ENCODE measurements at places on chromosomes 2 and 18.

DNA sequence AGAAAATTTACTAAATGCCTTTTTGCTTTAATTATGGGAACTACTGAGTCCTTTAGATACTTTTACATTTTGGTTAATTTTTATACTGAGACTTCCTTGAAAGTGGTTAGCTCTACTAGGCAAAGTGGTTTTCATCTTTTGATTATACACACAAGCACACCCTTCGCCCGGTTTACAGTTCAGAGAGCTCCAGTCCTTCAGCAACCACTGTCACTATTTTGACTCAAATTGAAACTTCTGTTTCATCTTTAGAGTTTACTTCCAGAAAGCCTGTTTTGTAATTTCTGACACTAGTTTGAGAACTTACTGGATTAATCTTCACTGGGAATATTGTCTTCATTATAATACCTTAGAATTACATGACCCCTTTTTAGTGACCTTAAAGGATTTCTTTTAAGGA is 140.3 kb upstream of the FOSL2 start:
- DNase-seq = no peak

DNA sequence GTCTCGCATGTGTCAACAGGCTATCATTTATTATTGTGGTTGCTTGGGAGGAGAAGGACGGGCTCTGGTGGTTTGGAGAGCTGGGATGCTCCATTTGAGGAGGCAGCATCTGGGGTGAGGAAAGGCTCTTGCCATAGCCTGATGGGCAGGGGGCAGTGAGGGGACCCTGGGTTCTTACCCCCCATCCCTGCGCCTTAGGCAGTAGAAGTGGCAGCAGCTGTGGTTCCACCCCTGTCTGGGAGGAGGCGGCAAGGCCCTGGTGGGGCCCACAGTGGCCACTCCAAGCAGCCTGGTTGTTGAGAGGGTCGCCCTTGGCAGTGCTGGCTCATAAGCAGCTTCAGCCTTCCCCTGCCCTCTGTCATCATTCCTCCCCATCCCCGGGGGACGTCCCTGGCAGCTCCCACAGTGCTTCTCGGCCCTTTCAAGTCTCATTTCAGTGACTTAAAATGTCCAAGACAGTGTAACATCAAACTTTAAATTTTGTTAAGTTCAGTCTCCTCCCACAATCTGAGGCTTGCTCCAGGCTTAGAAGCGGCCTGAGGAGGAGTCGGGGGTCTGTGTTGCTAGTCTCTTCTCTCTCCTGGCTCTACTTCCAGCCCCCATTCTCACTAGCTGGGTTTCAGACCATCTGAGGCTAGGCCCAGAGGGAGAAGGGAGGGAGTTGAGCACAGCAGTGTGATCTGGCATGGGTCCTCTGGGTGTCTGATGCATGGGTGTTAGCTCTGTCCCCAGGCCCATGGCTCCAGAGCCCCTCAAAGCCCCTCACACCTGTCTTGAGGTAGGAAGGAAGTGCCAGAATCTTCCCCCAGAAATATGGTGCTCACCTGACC is 34.9 kb upstream of the PTPN4 start:
- DNase-seq = no peak

DNA sequence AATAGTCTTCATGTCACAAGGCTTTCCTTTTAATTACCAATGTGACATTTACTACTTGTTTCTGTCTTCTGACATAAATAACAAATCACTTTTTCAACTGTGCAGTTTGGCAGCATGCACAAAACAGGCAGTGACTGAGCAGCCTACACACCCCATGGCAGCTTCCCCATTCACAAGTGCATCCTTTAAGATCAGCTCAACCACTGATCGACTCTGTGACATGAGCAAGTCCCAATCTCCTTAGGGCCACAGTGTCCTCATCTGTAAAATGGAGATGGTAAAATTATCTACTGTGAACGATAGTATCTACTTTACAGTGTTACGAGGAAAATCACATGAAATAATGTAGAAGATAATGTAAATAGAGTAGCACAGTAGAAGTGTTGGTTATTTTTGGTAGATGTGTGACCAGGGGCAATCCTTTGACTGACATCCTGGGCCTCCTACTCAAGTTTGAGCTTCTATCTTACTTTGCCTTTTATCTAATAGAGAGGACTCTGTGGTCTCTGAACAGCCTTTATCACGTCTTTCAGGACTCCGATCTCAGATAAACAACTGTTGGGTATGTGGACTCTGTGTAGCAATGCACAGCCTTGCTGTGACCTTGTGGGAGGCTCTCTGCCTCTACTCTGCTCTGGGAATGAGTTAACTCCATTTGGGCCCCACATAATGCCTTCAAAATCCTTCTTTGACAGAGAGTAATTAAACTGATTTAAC is 120.6 kb downstream of the PIGN start:
- DNase-seq = no peak

- no peak for DNase-seq
These were observed 49.8 kb downstream of the PLEK start for GRCh38 chr2:68414876-68415275.

DNA sequence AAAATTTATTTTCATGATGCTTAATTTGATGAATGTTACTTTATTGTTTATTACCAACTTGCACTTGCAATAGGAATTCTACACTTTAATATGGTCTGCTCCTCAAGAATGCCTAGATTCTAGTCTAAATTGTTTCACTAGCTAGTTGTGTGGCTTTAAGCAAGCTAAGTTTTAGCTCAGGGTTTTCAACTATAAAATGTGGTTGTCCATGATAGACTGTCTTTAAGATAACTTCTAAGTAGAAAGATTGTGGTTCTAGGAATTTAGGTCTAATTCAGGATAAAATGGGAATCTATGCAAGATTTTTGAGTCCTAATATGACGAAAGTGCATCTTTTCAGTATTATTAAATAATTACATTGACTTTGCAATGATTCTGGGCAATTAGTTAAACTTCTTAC is 294.0 kb downstream of the PLCL1 start:
- no peak for DNase-seq

- DNase-seq = no peak
These were observed 5.4 kb downstream of the GPN1 start for GRCh38 chr2:27634291-27634690.

DNA sequence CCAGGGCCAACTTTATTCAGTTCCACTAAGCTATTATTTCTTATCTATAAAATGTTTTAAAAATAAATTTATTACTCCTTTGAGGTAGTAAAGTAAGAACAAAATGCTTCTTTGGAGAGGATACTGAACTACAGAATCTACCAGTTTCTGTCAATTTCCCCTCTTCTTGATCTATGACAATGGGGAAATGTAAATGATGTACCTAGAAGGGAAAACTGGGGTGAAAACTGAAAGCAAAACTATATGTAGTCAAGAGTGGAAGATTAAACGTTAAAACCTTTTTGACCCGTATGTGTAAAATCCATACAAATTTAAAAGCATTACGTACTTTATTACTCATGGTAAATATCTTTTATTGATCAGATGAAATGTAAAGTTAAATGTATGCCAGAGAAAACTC is 1287.8 kb upstream of the TMEFF2 start:
- no peak for DNase-seq

- DNase-seq = no peak
These were observed 4.5 kb upstream of the SNRNP27 start for GRCh38 chr2:69889302-69889701.

DNA sequence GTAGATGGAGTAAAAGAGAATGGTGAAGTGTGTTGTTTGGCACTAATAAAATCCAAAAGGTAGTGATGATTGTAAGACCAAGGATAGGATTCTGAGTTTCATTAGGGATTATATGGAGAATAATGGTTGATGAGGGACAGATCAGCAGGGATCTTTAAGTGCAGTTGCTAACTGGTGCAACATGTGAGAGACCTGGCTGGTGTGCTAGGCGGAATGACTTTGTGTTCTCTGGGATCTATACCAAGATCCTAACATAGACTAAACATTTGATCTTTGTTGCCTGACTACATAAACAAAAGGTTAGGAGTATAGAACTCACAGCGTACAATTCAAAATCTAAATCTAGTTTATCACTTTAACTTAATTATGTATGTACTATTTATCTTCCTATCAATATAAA is 135.4 kb downstream of the PTRHD1 start:
- DNase-seq = no peak

DNA sequence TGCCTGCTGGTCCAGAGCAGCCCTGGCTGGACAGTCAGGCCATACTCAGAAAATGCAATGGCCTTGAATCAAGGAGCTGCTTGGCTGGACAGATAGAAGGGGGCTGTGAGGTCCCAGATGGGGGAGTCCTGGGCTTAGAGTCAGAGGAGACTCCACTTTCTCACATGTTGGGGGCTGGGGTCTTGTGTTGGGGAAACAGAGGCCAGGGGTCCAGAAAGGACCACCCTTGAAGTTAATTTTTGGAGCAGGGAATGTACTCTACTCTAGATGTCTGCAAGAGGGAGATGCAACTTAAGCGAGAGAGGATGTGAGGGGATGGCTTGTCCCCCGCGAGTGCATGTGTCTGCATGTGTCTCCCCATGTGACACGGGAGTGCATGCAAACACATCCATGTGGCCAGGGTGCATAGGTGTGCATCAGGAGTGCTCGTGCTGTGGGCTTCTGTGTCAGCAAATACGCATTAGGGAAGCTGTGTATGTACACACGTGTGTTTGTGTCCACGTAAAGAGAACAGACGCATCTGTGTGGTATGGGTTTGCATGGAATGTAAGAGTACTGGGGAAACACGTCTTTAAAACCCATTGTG is 303.2 kb downstream of the MYCN start:
- DNase-seq = no peak

- DNase-seq = no peak
These were observed 15.8 kb upstream of the TCF4 start for GRCh38 chr18:55603775-55604174.

GRCh38 chr2:230706053-230706521 is 6.6 kb upstream of the CAB39 start:
- no peak for DNase-seq

- peak; percentile 11 for DNase-seq
These were observed 15.8 kb upstream of the COL6A3 start for GRCh38 chr2:237429753-237430152.

GRCh38 chr2:161556440-161556839 is 67.8 kb upstream of the SLC4A10 start:
- DNase-seq = no peak

DNA sequence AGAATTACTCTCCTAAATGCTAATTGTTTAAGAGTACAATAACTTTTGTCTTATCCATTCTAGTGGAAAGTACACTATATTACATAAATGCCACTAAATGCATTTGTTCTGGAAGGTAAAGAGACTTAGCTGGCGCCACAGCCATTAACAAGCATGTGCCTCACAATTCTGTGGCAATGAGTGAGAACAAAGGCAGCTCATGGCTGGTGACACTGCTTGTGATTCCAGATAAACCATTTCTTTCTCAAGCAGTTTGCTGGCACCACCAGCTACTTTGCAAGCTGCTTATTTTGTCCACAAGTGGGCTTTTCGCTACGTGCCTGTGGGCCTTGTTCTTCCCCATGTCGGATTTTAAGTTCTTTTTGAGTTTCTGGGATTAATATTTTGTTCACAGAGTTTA is 147.6 kb upstream of the SMAD7 start:
- no peak for DNase-seq

- no peak for DNase-seq
These were observed 1.0 kb upstream of the ANKRD62 start for GRCh38 chr18:12092398-12093229.

- no peak for DNase-seq
These were observed 323.9 kb downstream of the XIRP2 start for GRCh38 chr2:167212014-167212648.

DNA sequence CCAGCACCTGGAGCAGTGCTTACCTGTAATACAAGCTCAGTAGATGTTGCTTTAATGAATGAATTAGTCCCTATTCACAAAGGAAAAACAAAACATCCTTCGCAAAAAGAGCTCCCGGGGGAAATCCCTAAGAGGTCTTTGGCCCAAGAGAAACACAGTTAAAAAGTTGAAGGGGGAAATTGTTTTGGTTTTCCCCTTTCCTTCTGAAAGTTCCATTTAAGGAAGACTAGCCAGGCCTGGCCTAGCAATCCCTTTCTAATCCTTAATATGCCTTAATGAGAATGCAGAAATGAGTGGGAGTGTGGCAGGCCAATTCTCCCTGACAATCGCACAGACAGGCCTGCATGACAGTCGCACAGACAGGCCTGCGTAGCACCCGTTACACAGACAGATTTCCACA is 33.5 kb upstream of the REL start:
- DNase-seq = no peak

- DNase-seq = no peak
These were observed 33.9 kb upstream of the GLS start for GRCh38 chr2:190846746-190847145.

DNA sequence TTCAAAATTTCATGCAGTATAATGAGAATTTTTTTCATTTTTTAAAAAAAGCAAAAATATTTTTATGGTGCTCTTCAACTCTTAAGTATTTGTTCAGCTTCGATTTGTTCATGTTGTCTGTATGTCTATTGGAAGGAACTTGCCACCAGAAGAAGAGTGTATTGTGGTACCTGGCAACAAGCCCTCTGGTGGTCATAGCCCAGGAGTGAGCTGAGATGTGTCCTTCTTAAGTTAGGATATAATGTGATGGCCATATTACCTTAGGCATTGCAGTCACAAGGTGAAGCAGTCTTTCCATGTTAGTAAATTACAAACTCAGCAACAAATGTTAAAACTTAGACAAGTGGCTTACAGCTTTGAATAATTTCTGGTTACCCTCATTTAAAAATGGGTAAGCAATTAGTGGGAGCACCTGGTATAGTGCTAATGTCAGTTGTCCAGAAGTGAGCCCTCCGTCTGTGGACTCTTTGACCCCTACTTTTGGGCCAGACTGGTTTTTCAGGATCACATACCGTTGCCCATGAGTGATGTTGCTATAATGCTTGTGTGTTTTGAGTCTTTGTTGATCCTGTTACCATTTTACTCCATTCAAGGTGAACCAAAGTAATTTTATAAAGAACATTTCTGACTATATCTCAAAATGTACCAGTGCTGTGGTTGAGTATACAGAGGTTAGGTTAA is 57.4 kb downstream of the MYO1B start:
- DNase-seq = no peak

- no peak for DNase-seq
These were observed 476.3 kb downstream of the TRIB2 start for GRCh38 chr2:13193075-13193474.

DNA sequence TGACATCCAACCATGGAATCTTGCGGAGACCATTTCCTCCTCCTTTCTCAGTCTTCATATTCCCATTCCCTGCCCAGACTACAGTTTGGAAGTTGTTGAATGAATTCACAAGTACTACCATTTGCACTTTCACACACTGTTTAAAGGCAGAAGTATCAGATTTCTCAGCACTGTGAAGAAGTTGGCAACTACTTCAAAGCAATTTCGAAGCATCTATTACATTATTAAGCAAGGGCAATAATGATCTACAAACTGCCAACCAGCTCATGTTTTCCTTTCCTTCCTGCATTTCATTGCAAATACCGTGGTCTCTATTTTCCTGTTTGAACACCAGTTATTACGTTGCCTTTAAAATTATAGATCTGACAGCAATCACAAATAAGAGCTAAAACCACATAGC is 105.5 kb downstream of the IRS1 start:
- DNase-seq = no peak

Measured in activated T-cell treated with anti-CD3 and anti-CD28 coated beads for 1 hour (primary cell).